ENCODE measurements at places on chromosomes 5 and 9.
A peak's percentile ranks its signal among the peaks of the same experiment; 100 is the strongest.

DNA sequence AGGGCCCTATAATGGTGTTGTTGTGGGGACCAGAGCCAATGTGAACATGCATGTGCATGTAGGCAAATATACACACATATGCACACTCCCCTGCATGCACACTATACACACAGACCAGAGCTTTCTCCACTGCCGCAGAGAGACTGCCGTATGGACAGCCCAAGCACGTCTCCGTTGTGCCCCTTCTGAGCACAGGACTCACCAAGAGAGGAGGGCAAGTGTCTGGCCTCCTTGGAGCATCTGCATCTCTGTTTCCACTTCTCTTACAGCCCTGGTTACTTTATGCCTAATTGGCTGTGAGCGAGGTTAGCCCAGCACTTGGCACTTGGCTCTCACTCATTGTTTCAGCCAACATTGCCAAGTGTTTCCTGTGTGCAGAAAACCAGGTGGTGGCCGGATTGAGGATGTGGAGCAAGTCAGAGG, 30.4 kb downstream of the CSF2 start:
- no peak for DNase-seq

- no peak for DNase-seq
These were observed 1.1 kb upstream of the CNTFR start for GRCh38 chr9:34590381-34591247.

DNA sequence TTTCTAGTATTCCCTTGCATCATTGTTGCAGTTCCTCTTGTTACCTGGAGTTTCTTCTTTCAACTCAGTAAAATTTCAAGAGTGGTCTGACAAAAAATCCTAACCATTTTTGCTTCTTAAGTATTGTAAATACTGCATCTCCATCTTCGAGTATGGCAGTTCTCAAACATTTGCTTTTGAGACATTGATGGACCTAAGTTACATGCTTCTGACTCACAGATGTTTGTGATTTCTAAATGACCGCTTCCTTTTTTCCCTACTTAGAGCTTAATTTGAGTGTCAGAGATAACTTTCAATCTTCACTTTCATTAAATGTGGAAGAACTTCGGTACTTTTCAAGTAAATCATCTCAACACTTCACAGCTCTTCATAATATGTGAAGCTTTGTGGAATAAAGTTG, 4.2 kb downstream of the UHRF2 start:
- DNase-seq: peak; percentile 66

DNA sequence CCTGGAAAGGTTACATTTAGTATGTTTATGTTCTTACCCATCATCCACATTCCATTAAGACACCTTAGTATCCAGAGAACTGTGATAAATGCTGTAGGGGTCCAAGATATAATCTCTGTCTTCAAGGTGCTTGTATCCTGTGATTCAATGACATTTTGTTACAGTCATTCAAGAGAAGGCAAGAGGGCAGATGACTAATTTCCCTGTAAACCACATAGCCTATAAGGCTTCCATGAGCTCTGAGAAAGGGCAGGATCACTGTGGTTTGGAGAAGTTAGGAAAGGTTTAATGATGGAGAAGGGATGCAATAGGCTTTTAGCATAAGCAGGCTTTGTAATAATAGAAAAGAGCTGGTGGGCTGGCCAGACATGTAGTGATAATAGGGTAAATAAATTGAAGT, 40.0 kb downstream of the PAPPA start:
- peak; percentile 86 for DNase-seq

- no peak for DNase-seq
These were observed 13.1 kb downstream of the PAPPA start for GRCh38 chr9:116166713-116167112.

DNA sequence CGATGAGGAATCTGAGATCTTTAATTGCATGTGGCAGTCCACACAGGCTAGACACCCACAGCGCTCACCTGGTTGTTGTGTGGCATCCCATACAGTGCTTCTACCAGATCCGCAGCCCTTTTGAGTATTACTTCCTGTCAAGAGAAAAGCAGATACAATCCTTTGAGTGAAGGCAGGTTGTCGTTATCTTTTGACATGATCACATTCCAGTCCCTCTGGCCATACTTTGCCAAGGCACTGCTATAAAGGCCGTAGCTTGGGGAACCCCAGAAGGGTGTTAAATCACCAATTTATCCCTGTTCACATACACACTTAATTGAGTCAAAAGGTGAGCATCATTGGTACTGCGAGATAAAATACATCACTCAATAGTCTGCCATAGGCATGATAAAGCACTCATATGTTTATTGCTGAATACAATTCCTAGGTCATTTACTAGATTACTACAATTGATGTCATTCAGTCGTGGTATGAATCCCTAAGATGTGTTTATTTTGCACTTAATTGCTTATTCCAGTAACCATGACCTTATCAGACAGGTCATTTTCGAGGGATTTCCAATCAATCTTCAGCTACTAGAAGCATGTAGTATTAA, 385.6 kb downstream of the EBF1 start:
- DNase-seq: no peak

- DNase-seq: no peak
These were observed 12.9 kb downstream of the PHYHD1 start for GRCh38 chr9:128933731-128934130.

DNA sequence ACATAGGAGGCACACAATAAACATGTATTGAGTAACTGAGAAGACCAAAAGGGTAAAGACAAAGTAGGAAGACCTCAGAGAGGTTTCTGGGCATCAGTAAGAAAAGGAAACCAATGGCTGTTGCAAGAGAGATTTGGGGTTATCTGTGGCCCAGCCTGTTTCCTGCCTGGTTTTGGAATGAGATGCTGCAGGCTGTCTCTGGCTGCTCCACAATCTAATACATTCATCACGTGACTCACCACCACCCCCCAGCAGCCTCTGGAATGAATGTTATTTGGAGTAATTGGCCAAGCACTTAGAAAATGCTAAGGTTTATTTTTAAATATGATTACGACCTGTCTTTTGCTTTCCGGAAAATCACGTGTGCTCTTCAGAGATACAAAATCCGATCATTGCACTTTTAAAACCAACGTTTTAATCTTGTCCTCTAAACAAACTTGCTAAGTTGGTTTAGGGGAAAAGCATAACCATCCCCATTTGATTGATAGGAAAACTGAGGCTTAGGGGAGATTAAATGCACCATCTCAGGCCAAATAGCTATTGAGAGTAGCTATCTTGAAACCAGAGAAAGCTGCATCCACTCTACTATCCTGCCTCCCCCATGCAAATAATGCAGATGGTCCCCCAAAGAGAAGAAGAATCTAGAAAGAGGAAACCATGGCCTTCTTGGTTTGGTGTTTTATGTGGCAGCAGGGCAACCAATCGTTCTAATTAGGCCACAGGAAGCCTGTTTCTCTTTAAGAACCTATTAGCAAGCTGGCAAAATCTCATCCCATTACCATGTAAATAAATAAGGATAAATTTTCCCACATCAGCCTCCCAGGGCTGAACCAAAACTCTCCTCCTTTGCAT, 151.8 kb upstream of the ADRA1B start:
- DNase-seq: peak; percentile 96

DNA sequence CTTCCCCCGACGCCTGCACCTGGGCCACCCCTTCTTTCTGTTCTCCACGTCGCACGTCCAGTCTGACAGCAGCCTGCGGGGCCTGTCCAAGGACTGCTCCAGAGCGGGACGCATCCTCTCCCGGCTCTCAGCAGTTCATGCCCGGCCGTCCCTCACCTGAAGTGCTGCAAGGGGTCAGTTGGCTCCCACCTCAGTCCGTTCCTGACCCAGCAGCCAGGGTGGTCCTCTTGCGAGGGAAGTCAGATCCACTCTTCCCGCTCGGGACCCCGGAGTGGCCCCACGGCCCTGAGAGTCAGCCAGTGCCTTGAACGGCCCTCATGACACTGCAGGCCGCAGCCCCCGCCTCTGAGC, 249.7 kb upstream of the IRX4 start:
- no peak for DNase-seq

DNA sequence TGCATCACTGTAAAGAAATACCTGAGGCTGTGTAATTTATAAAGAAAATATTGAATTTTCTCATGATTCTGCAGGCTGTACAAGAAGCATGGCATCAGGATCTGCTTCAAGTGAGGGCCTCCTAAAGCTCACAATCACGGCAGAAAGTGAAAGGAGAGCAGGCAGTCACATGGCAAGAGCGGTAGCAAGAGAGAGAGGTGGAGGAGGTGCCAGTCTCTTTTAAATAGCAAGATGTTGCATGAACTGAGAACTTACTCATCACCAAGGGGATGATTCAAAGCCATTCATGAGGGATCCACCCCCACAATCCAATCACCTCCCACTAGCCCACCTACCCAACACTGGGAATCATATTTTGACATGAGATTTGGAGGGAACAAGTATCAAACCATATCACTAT, 184.5 kb upstream of the PAPPA start:
- peak; percentile 79 for DNase-seq

- DNase-seq: peak; percentile 76
These were observed 45.7 kb upstream of the FAM170A start for GRCh38 chr5:119583684-119584083.

GRCh38 chr5:174556756-174557155, 167.6 kb upstream of the MSX2 start:
- DNase-seq: no peak

DNA sequence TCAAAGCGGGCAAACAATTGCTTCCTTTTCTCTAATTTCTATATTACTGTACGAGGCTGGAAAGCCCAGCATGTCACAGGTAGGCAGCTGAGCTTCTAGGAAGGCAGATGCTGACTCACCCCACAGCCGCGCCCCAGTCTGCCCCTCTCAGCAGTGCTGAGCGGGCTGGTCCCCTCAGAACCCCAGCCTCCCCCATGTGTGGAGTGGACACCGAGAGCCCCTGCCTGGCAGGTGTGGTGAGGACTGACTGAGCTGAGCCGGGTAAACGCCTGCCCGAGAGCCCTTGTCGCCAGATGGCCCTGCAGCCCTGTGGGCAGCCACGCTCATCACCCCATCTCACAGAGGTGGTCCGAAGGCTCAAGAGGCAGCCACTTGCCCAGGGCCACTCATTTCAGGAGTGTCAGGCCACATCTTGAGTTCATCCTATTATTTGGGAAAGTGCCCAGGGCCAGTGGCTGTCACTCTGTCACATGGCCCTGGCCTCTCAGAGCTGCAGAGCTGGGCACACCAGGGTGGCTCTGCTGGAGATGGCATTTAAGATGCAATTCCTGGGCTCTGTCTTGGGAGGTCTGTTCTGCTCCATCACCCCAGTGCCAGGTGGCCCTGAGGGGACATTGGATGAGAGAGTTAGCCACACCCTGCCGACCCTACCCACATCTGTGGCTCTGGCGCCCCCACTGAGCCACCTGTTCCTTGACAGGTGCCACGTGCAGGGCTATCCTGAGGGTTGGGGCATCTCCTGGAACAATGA, 12.4 kb downstream of the CARD19 start:
- DNase-seq: no peak

DNA sequence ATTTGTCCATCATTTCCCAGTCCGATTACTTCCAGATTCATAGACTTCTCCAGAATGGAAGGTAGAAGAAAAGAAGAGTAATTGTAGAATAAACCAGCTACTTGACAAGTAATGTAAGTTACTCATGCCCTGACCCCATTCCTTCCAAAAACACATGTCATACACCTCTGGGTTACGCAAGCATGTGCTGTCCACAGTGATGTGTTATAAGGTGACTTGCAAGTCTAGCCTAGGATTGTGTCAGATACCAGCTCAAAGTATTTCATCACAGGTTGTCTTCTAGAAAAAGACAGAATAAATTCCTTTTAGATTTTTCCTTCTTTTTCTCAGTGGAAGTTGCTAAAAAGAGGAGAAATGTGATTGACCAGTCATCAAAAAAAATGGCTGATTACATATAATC, 8.0 kb upstream of the TLR4 start:
- peak; percentile 12 for DNase-seq

- no peak for DNase-seq
These were observed 9.6 kb downstream of the AK6 start for GRCh38 chr5:69359699-69360098.

Data from amniotic epithelial cell (primary cell).